ENCODE measurements at places on chromosomes 11 and 22.

- DNase-seq, result no peak
These were observed 219.2 kb upstream of the PGR start for GRCh38 chr11:101348786-101349185.

- DNase-seq, result no peak
These were observed 886.4 kb downstream of the BRD1 start for GRCh38 chr22:48941033-48941902.

DNA sequence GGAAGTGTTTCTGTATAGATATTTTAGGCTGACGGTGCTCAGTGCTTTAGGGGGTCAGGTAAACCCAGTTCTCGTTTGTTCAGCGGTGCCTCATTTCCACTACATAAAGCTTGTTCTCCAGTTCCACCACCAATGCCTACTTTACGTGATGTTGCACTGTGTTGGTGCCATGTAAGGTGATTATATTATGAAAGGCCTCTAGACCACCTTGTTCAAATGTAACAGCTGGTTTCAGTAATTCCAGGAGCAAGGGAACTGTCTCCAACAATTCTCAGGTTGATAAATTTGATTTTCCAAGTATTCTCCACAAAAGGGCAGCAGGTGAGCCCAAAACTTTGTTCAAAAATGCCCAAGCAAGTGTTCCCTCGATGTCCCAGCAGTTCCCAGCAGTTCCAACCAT, 83.7 kb upstream of the SEPTIN5 start:
- DNase-seq, result no peak

GRCh38 chr22:23685205-23685784, 5.5 kb upstream of the RGL4 start:
- no peak for DNase-seq

DNA sequence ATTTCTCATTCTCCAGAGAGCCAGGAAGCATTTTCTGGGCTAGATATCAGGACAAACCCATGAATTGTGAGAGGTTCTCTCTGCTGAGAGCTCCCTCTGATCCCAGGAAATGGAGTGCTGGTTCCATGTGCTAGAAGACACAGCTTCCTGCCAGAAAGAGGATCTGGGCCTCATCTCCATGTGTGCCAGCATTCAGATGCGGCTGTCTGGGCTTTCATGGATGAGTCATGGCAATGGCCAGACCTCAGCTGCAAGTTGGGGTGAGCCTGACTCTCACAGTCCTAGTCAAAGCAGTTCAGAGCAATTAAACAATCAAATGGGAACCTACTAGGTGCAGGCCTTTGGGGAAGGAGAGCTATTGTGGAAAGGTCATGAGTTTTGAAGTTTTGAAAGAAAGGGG, 82.3 kb upstream of the EED start:
- DNase-seq, result no peak

- DNase-seq, result no peak
These were observed 7.0 kb upstream of the CABP2 start for GRCh38 chr11:67530282-67530592.

DNA sequence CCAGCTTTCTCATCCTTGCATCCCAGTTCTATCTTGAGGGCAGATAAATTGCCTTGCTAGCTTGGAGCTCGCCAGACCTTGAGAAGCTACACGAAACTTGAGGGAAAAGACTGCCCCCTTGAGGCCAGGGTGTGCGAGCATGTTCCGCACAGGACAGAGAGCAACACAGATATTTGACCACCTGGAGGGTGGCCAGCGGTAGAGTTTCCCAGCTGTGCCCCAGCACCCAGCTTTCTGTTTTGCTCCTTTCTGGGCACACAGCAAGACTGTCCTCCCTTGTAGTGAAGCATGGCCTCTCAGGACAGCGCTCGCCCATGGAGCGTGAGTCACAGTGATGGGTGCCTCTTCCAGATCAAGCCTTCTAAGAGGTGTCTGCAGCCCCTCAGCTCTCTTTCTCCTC, 23.5 kb downstream of the SPATA19 start:
- DNase-seq, result no peak

GRCh38 chr11:61007383-61007955, 36.0 kb downstream of the CD6 start:
- no peak for DNase-seq

DNA sequence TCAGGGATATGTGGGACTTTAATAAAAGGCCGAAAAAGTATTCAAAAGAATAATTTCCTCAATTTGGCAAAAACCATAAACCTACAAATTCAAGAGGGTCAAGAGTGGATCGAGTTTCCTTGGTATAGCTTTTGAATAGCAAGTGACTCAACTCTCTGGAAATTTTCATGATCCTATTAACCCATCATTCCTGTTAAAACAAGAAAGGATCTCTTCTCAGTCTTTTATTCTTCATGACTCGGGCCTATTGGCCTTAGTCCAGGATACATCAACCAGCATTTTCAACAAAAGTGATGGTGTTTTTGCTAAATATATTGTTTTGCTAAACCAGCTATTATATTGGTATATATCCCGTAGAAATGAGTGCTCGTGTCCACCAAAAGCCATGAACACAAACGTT, 110.3 kb downstream of the ATXN10 start:
- no peak for DNase-seq

DNA sequence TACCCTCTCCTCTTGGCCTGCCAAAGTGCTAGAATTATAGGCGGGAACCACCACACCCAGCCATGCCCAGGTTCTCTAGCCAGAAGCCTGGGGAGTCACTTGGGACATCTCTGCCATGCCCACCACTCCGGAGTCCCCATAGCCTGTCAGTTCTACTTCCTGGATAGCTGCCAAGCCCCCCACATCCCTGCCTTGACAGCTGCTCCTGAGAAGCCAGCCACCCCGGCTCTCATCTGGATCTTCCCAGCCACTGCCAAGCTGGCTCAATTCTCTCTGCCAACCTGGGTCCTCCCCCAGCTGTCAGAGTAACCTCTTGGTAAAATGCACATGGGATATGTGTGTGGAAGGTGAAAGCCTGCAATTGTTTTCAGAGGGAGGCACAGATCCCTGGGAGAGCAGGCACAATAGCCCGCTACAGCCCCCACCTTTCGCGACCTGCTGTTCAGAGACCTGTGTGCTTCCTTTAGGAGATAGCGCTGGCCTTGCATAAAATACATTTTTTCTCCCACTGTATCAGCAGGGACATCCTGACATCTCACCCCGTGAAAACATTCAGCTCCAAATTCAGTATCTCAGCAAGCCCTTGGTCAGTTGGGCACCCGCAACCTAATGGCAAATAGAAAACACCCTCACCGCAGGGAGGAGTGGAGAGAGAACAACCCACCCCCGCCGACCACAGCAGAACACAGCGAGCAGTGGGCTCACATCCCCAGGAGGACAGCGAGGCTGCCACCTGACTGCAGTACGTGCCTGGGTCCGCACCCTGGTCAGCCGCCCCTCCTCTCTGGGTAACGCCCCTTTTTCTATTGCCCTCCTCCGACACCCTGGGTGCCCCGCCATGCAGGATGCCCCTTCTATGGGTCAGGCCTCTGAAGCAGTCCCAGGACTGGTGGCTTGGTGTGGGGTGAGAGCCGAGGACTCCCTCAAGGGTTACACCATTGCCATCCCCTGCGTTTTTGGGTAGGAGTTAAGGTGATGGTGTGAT, 1342.2 kb downstream of the BRD1 start:
- no peak for DNase-seq

- DNase-seq, result no peak
These were observed 52.3 kb downstream of the GAB4 start for GRCh38 chr22:16955678-16956210.

- DNase-seq, result no peak
These were observed 111.4 kb upstream of the PITPNB start for GRCh38 chr22:28030473-28030872.

GRCh38 chr11:11669233-11669846, 47.5 kb upstream of the GALNT18 start:
- no peak for DNase-seq

DNA sequence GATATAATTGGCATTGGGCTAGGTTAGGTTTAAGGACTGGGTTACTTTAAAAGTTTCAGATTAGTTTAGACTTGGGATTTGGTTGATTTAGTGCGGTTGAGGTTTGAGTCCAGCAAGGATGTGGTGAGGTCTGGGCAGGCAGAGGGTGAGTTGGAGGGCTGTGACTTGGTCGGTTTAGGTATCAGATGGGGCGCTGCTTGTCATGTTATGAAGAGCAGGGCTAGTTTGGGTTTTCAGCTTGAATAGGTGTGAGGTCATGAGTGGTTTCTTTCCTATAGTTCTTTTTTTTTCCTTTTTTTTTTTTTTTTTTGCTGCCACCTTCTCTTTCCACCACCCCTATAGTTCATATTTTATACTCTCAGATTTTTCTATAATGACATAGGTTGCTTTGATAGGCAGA, 4.8 kb downstream of the CLCF1 start:
- DNase-seq, result peak; percentile 74

GRCh38 chr11:75223954-75224643, 16.5 kb upstream of the TPBGL start:
- DNase-seq, result no peak

DNA sequence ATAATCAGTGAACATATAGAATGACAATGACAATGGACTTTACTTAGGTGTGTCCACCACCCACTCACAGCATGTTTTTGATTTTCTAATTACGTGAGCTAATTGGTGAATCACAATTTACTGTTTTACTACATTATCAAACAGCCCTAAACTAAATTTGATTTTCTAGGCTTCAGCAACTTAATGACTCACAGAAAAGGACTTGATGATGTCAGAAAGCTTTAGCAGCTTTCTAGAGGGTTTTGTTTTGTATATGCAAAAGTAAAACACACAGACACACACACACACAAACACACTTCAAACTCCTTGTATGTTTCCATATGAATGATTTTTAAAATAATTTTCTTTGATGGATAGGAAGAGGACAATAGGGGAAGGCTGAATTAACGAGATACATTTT, 878.6 kb upstream of the CCDC90B start:
- no peak for DNase-seq

DNA sequence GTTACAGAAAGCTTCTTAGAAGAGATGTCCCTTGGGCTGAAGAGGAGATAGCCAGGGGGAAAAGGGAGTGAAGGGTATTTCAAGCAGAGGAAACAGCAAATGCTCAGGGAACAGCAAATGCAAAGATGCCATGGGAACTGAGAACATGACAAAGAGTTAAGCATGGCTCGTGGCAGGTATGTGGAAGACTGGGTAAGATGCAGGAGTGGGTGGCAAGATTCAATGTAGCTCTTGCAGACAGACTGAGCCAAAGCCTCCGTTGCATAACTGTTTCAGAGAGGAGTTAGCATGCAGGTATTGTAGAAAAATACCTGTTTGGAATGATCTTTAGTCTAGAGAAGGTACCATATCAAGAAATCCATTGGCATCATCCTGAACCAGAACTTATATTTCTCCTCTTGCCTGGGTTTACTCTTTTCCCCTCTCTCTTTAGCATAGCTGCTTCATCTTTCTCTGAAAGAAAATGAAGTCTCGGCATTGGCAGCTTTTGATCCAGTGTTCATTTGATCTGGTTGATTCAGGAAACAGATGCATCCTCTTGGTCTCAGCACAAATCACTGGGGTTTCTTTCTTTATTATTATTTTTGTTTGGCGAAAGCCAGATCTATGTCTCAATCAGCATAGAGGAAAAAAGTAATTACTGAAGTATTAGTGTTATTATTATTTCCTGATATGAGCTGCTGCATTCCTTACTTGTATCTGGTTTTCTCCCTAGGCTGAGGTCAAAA, 41.7 kb upstream of the NUP160 start:
- DNase-seq, result no peak

DNA sequence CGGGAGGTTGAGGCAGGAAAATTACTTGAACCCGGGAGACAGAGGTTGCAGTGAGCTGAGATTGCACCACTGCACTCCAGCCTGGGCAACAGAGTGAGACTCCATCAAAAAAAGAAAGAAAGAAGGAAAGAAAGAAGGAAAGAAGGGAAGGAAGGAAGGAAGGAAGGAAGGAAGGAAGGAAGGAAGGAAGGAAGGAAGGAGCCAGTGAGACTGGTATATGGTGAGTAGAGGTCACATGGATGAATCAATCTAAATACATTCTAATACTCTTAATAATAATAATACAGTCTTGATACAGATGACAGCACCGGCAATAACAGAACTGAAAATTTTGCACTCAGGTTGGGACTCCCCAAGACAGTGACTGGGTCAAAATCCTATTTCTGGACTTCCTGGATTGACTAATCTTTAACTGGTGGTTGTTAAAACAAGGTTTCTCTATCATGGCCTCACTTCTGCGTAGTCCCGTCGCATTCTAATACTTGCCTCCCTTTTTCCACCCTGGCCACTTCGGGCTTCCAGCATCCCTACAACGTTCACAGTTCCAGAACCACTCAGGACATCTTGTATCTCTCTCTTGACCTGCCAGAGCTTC, 53.5 kb upstream of the EIF3M start:
- no peak for DNase-seq

DNA sequence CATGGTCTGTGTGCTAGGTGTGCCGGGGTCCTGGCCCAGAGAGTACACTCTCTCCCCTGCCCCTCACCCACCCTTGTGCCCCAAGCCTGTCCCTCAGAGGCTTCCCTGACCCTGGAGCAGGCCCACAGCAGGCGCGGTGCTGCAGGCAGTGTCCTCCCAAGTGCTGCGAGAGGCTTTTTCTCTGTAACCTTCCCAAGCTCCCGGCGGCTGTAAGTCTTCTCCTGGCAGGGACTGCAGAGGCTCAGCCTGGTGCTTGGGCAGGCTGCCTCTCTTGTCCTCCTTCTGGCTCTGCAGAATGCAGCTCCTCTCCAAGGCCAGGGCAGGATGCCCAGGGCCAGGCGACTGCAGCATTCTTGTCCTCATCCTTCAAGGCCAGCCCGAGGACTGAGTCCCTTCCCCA, 15.9 kb downstream of the RFPL1 start:
- no peak for DNase-seq

GRCh38 chr11:106943089-106943488, 75.2 kb downstream of the GUCY1A2 start:
- DNase-seq, result no peak

- peak; percentile 37 for DNase-seq
These were observed 64.5 kb downstream of the AMBRA1 start for GRCh38 chr11:46529095-46529905.

DNA sequence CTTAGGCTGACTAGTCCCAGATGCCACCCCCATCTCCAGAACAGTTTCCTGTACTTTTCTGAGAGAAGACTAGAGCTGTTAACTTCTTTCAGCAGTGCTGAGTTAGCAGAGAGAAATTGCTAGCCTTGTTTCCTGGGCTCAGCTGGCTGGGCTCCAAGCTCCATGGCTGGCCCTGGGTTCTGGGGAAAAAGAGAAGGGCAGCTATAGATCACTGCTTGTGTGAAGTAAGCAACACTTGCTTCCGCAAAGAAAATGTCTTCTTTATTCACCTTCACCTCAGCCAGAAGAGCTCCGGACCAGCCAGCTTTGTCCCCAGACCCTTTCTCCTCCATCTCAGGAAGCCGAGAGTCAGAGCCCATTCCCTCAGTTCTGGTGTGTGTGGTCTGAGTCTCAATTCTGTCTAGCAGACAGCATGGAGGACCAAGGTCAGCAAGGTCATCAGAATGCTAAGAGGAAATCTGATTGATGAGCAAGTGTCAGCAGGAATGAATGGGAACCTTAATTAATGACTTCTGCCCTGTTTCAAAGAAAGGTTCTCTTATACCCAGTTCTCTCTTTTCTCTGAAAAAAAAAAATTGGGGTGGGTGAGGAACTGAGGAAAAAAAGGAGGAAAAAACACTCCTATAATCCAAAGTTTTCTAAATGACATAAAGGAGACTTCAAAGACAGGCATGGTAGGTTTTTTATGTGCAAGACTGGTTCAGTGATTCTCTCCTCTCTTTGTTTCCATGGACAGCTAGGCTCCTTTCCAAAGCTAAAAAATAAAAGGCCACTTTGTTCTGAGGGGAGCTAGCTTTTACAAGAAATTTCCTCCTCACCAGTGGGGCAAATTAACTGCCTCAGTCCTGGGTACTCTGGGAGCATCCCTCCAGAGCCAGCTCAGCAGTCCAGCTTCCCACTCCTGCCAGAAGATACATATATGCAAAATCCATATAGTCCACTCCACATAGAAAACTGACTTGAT, 63.6 kb upstream of the FAM181B start:
- no peak for DNase-seq

- no peak for DNase-seq
These were observed 460.3 kb downstream of the SOX6 start for GRCh38 chr11:15896026-15896425.

Measured in hematopoietic multipotent progenitor cell (in vitro differentiated cells).